Activated CD4-positive, alpha-beta T cell treated with anti-CD3 and anti-CD28 coated beads, Interleukin-2, amount 50 U/mL, for 48 hours (primary cell): ENCODE measurements at places on chromosomes 4 and X.

GRCh38 chr4:23763559-23763958, 126.3 kb downstream of the PPARGC1A start:
- no peak for DNase-seq

DNA sequence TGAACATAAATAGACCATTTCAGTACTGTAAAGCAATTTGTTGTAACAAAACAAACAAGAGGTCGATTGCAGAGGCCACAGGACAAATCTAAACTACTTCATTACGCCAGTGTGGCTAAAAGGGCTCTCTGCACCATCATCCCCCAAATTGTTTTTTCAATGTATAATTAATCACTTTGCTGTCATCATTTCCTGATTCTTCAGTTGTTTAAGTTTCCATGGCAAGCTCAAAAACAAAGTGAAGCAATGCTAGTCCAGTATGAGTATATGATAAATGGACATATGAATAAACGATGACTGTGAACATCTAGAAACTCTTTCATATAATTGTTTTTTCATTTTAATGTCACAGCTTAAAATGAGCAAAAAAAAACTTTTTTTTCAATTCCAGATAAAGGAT, 235.4 kb upstream of the FGF13 start:
- DNase-seq, result no peak

DNA sequence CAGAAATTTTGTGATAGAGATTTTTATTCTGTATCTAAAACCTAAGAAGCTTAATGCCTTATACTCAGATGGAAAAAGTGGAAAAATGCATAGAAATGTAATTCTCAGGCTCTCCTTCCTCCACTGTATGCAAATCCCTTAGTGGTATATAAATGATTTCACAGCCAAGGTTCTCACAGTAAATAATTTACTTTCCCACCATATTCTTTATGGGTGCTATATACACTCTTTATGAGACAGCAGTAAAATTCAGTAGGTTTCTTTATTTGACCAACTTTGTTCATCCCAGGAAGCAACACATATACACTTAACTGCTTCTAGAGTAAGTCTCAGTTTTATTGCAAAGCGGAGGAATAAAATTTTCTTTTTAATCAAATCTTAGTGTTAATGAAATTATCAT, 1399.7 kb downstream of the PCDH7 start:
- no peak for DNase-seq

GRCh38 chr4:7697343-7697742, 242.3 kb downstream of the AFAP1 start:
- no peak for DNase-seq

- DNase-seq, result no peak
Observed at GRCh38 chr4:41504167-41504818, 33.7 kb upstream of the LIMCH1 start.

DNA sequence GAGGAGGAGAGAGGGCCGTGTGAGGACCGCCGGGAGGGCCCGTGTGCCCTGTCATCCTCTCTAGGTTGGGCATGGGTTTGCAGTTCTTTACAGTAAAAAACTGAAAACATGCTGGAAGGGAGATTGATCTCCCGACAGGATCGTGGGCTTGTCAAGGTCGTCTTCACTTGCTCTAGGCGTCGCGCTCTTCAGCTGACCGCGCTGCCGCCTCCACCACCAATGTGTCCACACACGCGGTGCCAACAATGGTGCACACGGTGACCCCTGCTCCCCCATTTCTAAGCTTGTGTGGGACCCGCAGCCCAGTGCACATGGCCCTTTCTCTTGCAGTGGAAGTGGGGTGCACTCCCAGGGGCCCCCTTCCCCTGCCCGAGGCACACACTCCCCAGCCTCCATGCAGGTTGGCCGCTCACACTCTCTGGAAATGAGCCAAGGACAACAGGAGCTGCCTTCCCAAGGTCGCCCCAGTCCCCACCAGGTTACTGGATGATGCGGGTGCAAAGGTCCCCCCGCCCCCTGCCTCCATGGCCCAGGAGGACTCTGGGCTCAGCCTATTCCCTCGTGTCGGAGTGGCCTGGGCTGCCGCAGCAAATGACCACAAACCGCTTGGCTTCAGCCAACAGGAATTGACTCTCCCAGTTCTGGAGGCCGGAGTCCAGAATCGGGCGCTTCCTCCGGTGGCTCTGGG, 1.7 kb upstream of the ZFP92 start:
- no peak for DNase-seq

GRCh38 chr4:52659722-52660261, 691 bp upstream of the USP46 start:
- DNase-seq, result peak; percentile 38

DNA sequence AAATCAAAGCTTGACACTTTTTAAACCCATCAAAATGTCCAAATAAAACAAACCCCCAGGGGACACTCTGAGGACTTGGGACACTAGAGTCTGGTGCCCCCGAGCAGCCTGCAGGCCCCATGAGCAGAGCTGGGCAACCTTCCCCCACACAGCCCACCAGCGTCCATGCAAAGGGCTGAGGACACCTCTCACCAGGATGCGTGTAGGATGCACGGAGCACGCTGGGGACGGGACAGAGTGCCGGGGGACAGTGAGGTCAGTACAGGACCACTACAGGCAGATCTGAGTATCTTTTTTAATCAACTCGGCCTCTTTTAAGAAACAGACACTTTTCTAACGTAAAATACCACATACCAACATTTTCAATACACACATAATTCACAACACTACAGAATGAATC, 6.9 kb downstream of the GAK start:
- DNase-seq, result no peak

DNA sequence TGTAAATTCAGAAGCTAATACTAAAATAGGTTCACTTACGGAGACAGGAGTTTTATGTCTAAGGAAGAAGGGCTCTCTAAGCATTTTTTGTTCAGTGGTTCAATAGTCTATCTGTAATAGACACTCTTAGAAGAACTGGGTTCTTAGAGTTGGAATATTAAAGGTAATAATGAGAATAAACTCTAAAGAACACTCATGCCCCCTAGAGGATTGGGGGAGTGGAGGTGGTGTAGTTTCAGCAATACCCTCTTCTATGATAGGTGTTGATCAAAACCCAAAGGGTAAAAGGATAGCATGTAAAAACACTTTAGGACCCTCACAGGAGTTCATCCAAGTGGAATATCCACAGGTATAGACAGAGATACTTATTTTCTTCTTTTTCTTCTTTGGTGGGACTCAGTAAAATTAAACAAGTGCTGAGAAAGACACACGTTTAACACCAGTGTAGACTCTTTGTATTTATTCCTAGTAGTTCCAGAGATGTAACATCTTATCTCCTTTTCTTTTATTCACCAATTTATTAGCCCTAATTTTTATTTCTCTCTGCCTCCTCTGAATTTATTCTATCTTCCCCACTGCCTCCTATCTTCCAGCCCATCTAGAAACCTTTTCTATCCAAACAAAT, 25.7 kb upstream of the MND1 start:
- peak; percentile 19 for DNase-seq

DNA sequence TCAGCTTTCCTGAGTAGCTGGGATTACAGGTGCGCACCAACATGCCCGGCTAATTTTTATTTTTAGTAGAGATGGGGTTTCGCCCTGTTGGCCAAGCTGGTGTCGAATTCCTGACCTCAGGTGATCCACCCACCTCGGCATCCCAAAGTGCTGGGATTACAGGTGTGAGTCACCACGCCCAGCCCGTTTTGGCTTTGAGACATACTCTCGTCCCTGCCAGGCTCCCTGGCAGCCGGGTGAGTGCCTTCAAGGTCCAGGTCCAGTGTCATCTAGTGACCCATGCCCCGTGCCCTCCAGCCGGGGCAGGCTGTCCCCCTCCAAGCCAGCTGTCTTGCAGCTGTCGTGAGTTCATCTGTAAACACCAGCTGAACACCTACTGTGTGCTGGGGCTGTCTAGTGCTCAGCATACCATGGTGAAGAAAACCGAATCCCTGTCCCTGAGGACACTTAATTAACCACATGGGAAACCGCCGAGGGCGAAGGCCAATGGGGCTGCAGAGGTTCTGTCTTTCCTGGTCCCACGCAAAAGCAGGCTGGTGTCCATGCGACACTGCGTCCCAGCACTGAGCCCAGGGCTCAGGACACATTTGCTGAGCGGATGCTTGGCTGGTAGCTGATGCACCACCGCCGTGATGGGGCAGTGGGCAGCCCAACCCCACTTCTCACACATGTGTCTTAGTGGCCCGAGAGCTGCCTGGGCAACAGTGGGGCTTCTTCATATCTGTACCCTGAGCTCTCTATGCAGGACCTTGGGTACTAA, 21.9 kb downstream of the NSG1 start:
- no peak for DNase-seq

DNA sequence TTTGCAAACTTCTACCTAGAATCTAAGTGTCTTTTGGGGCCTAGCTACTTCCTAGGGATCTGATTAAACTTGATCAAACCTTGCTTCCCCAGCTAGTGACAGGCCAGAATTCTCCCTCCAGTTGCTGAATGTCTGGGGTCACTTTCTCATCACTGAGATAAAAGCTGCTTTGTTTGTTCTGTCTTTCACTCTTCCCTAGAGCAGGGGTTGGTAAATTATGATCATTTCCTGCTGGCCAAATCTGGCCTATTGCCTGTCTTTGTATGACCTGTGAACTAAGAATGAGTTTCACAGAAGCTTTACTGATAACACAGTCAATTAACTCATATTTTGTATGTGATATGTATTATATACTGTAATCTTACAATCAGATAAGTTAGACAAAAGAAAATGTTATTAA, 157.8 kb upstream of the AADAT start:
- no peak for DNase-seq

DNA sequence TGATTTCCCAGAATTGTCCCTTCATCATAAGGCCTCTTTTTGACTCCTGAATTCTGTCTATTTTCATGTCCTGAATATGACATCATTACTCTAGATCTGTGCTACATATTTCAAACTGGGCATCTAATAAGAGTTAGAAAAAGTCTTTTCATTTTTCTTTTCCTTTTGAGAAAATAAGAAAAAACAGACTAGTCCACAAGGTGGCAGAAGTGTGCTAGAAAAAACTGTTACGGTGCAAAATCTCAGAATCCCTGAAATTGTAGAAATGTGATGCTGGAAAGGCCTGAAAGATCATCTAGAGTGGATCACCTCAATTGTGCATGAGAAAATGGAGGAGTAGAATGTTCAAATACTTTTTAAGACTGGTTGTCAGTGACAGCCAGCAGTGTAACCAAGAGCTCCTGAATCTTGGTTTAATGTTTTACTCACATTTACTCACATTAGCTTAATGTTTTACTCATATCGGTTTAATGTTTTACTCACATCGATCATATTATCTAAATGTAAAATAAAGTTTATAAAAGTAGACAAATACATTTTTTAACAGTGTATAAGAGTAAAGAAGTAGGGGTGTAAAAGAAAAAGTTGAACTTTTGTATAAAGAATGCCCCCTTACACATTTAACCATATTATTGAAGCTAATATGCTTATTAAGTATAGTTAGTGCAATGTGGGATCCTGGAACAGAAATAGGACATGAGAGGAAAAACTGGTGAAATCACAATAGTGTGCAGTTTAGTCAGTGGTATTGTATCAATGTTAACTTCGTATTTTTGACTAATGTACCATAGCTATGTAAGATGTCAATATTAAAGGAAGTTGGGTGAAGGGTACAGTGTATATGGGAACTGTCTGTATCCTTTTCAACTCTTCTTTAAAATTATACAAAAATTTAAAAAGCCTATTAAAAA, 15.2 kb downstream of the ASB11 start:
- DNase-seq, result no peak

GRCh38 chrX:109728173-109728535, 4.9 kb downstream of the ACSL4 start:
- DNase-seq, result no peak

DNA sequence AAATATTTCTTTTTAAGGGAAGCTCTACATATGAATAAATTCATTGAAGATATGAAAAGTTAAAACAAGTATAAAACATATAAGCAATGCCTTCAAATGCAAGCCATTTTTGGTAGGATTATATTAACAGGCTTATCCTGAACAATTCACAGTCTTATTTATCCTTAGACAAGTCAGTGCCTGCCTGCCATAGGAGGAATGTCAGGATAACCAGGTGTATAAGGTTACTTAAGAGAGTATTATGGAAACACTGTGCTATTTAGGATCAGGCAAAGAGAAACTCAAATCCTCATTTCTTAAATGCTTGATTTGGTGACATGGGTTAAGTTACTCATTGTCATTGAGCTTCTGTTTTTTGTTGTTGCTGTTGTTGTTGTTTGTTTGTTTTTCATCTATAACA, 2029.9 kb upstream of the AGA start:
- no peak for DNase-seq

DNA sequence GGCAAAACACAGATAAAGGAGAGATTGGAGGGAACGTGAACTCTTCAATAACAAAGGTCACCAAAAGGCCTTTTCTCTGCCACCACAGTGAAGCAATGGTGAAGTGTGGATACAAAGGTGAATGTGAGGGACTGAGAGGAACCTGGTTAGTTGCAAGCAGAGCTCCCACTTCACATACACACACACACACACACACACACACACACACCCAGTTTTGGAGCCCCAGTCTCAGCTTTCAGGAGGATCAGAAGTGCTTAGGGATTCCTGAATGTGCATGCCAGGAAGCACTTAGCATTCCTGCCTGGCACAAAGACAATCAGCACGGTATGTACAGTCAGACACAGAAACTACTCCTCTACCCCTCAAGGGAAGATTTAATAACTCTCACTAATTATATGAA, 71.5 kb downstream of the ARHGEF9 start:
- DNase-seq, result no peak

DNA sequence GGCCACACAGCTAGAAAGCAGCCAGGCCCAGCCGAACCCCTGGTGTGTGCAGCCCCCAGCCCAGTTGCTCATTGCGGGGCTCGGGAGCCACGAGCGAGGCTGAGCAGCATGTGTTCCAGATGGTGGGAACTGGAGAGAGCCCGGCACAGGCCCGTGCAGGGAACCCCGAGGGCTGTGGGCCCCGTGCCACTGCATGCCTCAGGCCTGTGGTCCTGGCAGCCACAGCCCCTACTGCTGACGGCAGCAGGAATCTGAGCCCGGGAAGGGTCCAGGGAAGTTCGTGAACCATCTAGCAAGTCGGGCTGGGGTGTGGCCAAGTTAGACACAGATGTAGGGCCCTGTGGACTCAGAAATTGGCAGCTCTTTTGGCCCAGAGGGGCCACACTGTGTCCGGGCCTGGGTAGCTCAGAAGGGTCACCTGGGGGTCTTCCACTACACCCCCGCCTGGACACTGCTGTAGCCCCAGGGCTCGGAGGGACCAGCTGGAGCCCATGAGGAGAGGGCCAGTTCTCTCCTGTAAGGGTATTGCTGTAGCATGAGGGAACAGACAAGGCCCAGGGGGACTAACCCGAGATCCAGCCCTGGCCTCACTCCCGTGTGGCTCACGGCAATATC, 12.1 kb downstream of the HTRA3 start:
- DNase-seq, result no peak

- DNase-seq, result peak; percentile 9
Observed at GRCh38 chrX:76253432-76253831, 80.6 kb downstream of the PBDC1 start.

GRCh38 chr4:83644677-83645659, 109.1 kb downstream of the GPAT3 start:
- no peak for DNase-seq

DNA sequence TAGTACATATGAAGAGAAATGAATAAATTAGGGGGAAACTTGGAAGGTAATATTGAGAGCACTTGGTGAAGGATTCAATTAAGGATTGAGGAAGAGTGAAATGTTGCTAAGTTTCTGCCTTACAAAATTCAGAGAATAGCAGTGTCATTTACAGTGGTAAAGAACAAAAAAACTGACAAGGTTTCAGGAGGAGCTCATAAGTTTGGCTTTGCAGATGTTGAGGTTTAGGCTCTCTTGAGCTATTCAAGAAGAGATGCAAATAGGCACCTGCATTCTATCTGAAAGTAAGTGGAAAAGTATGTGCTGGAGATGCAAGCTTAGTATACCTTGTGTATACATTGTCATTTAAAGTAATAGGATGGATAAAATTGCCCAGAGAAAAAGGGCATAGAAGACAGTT, 22.3 kb upstream of the EMCN start:
- no peak for DNase-seq
